ENCODE measurements at places on chromosomes 2 and 18. TPM values are rescaled to one million over a fixed set of nuclear protein-coding genes. Genes with fewer than 3 reads are reported as not detected.

The SERPINB4 gene
- polyA plus RNA-seq = not detected

The DSG1 gene
- not detected for polyA plus RNA-seq

The TCF23 gene
- polyA plus RNA-seq = not detected

The RGPD8 gene
- polyA plus RNA-seq = 4.4 TPM

The ITGA4 gene
- polyA plus RNA-seq = 150 TPM

The TUBB8B gene
- 1.5 TPM for polyA plus RNA-seq

The CCDC85A gene
- not detected for polyA plus RNA-seq

The TMEM37 gene
- not detected for polyA plus RNA-seq

The UNC80 gene
- polyA plus RNA-seq = not detected

The KCNS3 gene
- polyA plus RNA-seq = not detected

The IGFBP5 gene
- polyA plus RNA-seq = not detected

The MPHOSPH10 gene
- polyA plus RNA-seq = 24.6 TPM

The CDK15 gene
- not detected for polyA plus RNA-seq

The TSPYL6 gene
- polyA plus RNA-seq = not detected

The CCBE1 gene
- not detected for polyA plus RNA-seq

The CRACDL gene
- polyA plus RNA-seq = not detected

The ZNF804A gene
- polyA plus RNA-seq = not detected

The SERPINB8 gene
- 26.1 TPM for polyA plus RNA-seq

The FEV gene
- polyA plus RNA-seq = not detected

The CDH7 gene
- not detected for polyA plus RNA-seq

The CYBRD1 gene
- not detected for polyA plus RNA-seq

The GPR35 gene
- polyA plus RNA-seq = 0.82 TPM

The CAPN13 gene
- polyA plus RNA-seq = not detected

The TXNL4A gene
- polyA plus RNA-seq = 253 TPM

The FER1L5 gene
- polyA plus RNA-seq = not detected

The RUFY4 gene
- polyA plus RNA-seq = not detected

The DHRS9 gene
- polyA plus RNA-seq = not detected

The APCDD1 gene
- polyA plus RNA-seq = 6.3 TPM

The ERFE gene
- polyA plus RNA-seq = not detected

The GAREM2 gene
- polyA plus RNA-seq = not detected

The SCN7A gene
- not detected for polyA plus RNA-seq

The RAB17 gene
- not detected for polyA plus RNA-seq

Data from naive B cell (primary cell).